ENCODE measurements at places on chromosomes 7 and 10. TPM values are rescaled to one million over a fixed set of nuclear protein-coding genes. Genes with fewer than 3 reads are reported as not detected.
A peak's percentile ranks its signal among the peaks of the same experiment; 100 is the strongest.

DNA sequence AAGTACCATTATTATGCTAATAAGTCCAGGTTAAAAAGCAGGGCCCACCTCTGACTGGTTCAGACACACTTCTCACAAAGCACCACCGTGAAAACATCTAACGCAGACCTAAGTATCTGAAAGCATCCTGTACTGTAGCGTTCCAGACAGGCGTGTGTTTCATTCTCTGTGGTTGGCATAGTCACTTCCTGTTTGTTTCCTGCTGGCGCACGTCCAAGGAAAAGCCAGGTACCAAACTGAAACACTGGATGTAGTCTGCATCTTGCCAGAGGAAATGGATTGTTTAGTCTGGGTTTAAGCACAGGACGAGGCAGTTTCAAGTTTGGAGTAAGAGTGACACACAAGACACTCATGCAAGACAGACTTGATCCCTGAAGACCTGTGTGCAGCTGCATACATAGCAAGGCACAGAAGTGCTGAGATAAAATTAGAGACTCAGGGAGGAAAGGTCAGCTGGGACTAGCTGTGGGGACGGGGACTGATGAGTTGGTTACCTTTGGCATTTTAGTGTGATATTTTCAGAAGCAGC lies 23.3 kb downstream of the BPGM start:
- H3K36me3 ChIP-seq = no peaks in the 10 kb centered on the region
- H3K27ac ChIP-seq = no peak overlapping the region
- H3K4me3 ChIP-seq = no peak overlapping the region
- no peak for DNase-seq

GRCh38 chr7:128307061-128307460 lies 36.6 kb downstream of the RBM28 start:
- no peaks in the 10 kb centered on the region for H3K4me1 ChIP-seq
- H3K27ac ChIP-seq = no peak overlapping the region
- H3K27me3 ChIP-seq = no peaks in the 10 kb centered on the region
- H3K4me3 ChIP-seq = no peak overlapping the region
- no peak for DNase-seq

- no peaks in the 10 kb centered on the region for H3K4me1 ChIP-seq
- peaks cover 2% of the 10 kb centered on the region for H3K36me3 ChIP-seq
- no peak overlapping the region for H3K4me3 ChIP-seq
- no peak for DNase-seq
- H3K27me3 ChIP-seq = no peaks in the 10 kb centered on the region
Measured at GRCh38 chr7:155788616-155789000, 23.7 kb downstream of the SHH start.

DNA sequence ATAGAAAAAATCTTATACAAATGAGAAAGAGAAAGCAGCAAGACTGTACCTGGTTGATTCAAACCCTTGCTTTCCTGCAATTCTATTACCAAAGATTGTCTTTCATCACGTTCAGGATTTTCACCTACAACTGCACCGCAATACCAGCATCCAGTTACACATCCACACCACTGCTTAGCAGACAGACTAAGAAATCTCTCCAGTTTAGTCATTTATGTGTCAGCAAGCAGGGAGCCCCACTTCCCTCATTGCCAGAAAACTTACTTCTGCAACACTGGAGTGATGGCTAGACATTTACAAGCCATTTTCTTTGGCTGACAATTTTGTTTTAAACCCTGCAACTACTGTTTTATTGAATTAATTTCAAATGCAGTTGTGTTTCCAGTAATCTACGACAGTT lies 359.6 kb upstream of the MEOX2 start:
- H3K36me3 ChIP-seq = no peaks in the 10 kb centered on the region
- no peaks in the 10 kb centered on the region for H3K4me1 ChIP-seq
- H3K27ac ChIP-seq = no peak overlapping the region
- no peak overlapping the region for H3K4me3 ChIP-seq
- no peak for DNase-seq

- H3K27ac ChIP-seq = no peak overlapping the region
- H3K4me1 ChIP-seq = no peaks in the 10 kb centered on the region
- no peaks in the 10 kb centered on the region for H3K27me3 ChIP-seq
- DNase-seq = no peak
- H3K36me3 ChIP-seq = no peaks in the 10 kb centered on the region
- no peak overlapping the region for H3K4me3 ChIP-seq
Measured at GRCh38 chr7:95622859-95623258, 26.5 kb upstream of the PDK4 start.

Gene CDNF
- 1.2 TPM for total RNA-seq

DNA sequence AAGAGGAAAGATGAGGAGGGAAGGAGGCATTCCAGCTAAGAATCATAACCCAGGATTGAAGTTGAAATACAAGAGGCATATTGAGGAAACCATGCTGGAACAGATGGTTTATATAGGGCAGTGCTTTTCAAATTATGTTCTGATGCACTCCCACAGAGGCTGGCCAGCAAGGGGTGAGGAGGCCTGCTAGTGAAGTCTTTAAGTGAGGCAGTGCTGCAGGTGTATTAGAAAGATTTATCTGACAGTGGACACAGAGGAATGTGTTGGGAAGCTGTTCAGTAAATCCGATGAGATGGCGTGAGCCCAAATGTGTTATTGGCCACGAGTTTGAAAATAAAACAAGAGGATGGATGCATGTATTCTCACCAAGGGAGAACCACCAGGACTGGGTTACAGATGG lies 28.6 kb downstream of the REEP3 start:
- no peak for DNase-seq
- peaks cover 18% of the 10 kb centered on the region for H3K4me1 ChIP-seq
- no peaks in the 10 kb centered on the region for H3K27me3 ChIP-seq
- no peaks in the 10 kb centered on the region for H3K36me3 ChIP-seq
- no peak overlapping the region for H3K4me3 ChIP-seq

DNA sequence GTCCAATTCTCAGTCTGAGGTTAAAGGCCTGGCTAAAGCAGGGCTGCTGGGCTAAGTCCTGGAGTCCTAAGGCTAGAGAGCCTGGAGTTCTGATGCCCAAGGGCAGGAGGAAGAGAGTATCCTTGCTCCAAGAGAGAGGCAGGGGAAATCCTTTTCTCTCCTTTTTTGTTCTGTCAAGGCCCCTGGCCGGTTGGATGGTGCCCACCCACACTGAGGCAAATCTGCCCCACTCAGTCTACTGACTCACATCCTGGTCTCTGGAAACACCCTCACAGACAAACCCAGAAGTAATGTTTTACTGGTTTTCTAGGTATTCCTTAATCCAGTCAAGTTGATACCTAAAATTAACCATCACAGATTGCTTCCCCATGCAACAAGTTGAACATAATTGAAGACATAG lies 23.0 kb downstream of the ZNF518A start:
- no peak overlapping the region for H3K27ac ChIP-seq
- H3K4me3 ChIP-seq = no peak overlapping the region
- no peak for DNase-seq
- no peaks in the 10 kb centered on the region for H3K27me3 ChIP-seq
- no peaks in the 10 kb centered on the region for H3K4me1 ChIP-seq

DNA sequence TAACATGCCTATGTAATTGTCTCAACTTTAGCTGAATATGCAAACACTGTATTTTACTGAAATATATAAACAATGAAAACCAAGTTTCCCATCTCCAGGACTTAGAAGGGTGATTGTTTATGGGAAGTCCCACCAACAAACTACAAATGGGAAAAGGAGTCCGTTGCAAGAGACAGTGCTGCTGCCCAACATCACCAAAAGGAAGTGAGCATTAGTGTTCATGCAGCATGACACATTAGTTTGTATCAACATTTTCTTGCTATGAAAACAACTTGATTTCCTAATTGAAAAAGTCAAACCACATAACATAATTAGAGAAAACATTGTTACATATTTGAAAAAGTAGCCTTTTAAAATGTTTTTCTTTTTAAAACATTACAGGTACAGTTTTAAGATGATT lies 138.5 kb downstream of the ZNF438 start:
- no peaks in the 10 kb centered on the region for H3K27me3 ChIP-seq
- H3K4me3 ChIP-seq = no peak overlapping the region
- no peaks in the 10 kb centered on the region for H3K4me1 ChIP-seq

DNA sequence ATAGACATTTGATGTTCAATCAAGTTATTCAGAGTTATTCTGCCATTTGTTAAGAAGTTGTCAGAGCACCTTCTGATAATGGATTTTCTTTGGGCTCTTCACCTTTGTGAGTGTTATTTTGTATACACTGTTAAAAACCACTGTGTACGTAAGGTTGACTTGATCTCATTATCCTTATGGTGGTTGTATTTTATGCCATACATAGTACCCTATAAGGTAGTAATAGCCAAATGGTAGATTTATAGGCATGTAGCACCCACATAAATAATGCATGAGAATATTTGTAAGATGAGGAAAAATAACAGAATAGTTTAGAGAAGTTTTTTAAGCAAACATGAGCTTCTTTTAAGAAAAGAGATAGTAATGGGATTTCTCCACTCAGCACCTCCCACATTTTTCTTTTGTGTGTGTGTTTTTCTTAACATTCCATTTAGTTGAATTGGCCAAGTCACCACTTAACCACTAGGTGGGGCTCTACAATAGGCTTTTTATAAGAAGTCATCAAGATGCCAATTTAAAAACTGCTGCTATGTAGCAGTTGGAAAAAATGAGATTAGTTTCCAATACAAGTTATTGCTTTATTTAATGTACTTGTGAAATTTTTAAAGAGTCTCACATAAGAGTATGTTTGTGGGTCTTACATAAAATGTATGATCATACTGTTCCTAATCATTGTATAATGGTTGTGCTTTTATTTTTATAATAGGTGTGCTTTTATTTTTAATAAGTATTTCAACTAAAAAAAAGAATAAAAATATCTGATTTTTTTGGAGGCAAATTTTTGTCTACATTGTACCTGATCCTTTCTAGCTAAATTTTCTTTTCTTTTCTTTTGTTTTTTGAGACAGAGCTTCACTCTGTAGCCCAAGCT lies 41.1 kb upstream of the STMP1 start:
- H3K36me3 ChIP-seq = peaks cover 63% of the 10 kb centered on the region
- H3K4me3 ChIP-seq = no peak overlapping the region
- no peak overlapping the region for H3K27ac ChIP-seq
- no peaks in the 10 kb centered on the region for H3K4me1 ChIP-seq
- no peaks in the 10 kb centered on the region for H3K27me3 ChIP-seq

DNA sequence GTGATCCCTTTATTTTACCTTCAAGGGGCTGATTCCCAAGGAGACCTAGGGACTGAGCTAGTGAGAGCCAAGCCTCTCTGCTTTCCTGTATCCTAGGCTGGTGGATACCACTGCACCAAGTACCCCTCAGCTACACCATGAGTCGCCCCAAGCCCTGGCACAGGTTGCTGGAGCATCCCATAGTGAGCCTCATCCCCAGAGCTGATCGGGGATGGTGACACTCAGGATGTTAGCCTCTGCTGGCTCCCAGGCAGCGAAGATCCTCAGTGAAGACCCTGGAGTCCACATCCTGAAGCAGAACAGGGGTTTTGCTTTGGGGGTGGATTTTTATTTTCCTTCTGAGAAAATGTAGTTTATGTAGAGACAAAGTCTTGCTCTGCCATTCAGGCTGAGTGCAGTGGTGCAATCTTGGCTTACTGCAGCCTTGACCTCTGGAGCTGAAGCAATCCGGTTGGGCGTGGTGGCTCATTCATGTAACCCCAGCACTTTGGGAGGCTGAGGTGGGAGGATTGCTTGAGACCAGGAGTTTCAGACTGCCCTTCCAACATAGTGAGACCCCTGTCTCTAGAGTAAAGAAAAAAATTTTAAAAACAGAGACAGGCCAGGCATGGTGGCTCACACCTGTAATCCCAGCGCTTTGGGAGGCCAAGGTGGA lies 12.5 kb upstream of the ZNF212 start:
- H3K36me3 ChIP-seq = 0 out of 2 replicates have a peak, but pooled peaks cover 3% of the 10 kb centered on the region
- H3K4me3 ChIP-seq = no peak overlapping the region
- no peak overlapping the region for H3K27ac ChIP-seq
- no peaks in the 10 kb centered on the region for H3K27me3 ChIP-seq
- peak; percentile 34 for DNase-seq

DNA sequence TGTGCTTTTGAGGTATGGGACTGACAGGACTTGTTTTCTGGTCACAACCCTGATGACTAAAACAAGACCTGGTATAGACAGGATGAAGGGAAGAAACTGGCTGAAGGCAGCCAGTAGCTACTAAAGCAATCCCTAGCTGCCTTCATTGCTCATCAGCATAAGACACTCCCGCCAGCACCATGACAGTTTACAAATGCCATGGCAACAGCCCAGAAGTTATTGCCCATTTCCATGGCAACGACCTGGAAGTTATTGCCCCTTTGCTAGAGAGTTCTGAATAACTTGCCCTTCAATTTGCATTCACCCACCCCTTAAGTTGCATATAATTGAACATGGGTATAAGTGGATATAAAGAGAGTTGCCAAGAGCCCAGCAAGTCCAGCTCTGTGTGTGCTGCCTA lies 169.6 kb upstream of the FAM171A1 start:
- no peaks in the 10 kb centered on the region for H3K36me3 ChIP-seq
- H3K4me3 ChIP-seq = no peak overlapping the region
- H3K27me3 ChIP-seq = no peaks in the 10 kb centered on the region
- H3K27ac ChIP-seq = no peak overlapping the region
- H3K4me1 ChIP-seq = no peaks in the 10 kb centered on the region
- no peak for DNase-seq

Gene BLNK
- 51.7 TPM for total RNA-seq

Data from Karpas-422 (cell line).